HepG2 (cell line): ENCODE measurements at places on chromosomes 12 and 14.

- H3K27ac ChIP-seq = no peak overlapping the region
- no peak overlapping the region for H3K4me3 ChIP-seq
- no peaks in the 10 kb centered on the region for H3K36me3 ChIP-seq
- no peak for DNase-seq
- peaks cover 3% of the 10 kb centered on the region for H3K27me3 ChIP-seq
Observed at GRCh38 chr12:52662093-52662917, 10.3 kb upstream of the KRT2 start.

- H3K27ac ChIP-seq = no peak overlapping the region
- no peak overlapping the region for H3K4me3 ChIP-seq
- no peaks in the 10 kb centered on the region for H3K27me3 ChIP-seq
- no peak for DNase-seq
Observed at GRCh38 chr12:129310346-129310745, 457.1 kb downstream of the GLT1D1 start.

GRCh38 chr14:100659345-100660001 lies 67.2 kb upstream of the DLK1 start:
- peak overlapping the region; percentile 30 for H3K27ac ChIP-seq
- no peaks in the 10 kb centered on the region for H3K36me3 ChIP-seq
- no peak overlapping the region for H3K4me3 ChIP-seq
- H3K4me1 ChIP-seq = peaks cover 82% of the 10 kb centered on the region
- H3K27me3 ChIP-seq = no peaks in the 10 kb centered on the region

- H3K27ac ChIP-seq = no peak overlapping the region
- peaks cover 1% of the 10 kb centered on the region for H3K36me3 ChIP-seq
Observed at GRCh38 chr12:106865683-106866082, 90.0 kb upstream of the TMEM263 start.

DNA sequence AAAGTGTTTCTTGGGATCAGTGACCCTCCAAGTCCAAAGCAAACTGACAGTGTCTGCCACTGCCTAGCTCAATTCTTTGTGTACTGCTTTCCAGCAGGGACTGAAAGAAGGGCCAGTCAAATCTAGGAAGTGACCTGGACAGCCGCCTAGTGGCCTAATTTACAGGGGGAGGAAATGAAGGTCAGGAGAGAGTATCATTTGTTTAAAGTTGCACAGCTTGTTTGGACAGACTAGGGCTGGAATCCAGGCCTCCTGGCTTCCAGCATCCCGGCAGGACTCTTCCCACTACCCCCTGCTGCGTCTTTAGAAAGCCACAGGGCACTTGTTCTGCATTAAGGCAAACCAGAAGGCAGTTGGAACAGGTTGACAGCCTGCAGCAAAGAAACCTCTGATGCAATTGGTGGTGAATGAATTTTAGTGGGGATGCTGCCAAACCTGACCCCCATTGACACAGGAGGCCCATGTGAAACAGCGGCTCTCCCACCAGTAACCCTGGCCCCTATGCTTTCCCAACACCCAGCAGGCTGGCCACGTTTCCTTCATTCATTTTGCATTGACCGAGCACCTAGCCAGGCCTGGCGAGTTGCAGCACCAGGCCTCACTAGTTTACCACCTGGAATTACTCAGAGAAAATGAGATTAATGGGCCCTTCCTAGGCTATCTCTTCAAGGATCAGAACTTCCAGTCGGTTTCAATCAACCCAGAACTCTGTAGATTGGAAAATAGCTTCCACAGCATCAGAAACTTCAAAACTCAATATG lies 28.2 kb downstream of the GALNT16 start:
- H3K4me3 ChIP-seq = no peak overlapping the region
- DNase-seq = peak; percentile 23
- no peaks in the 10 kb centered on the region for H3K36me3 ChIP-seq
- no peak overlapping the region for H3K27ac ChIP-seq

DNA sequence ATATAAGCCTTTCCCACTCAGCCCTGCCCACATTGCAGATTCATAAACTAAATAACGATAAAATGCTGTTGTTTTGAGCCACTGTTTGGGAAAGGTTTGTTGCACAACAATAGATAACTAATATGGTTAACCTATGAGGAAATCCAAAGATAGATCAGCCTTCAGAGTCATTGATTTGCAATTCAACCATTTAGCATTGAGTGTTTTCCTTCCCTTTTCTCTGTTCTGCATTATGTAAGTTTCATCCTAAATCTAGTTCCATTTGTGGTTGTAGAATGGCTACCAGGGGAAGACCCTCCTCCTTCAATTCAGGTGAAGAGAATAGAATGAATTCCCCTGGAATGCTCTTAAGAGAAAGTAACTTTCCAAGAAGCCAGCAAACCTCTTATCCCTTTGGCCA lies 19.6 kb downstream of the TC2N start:
- no peaks in the 10 kb centered on the region for H3K36me3 ChIP-seq
- peaks cover 3% of the 10 kb centered on the region; the same call in 1 of the 3 replicates for H3K27me3 ChIP-seq
- no peaks in the 10 kb centered on the region for H3K4me1 ChIP-seq
- no peak for DNase-seq
- H3K27ac ChIP-seq = no peak overlapping the region

DNA sequence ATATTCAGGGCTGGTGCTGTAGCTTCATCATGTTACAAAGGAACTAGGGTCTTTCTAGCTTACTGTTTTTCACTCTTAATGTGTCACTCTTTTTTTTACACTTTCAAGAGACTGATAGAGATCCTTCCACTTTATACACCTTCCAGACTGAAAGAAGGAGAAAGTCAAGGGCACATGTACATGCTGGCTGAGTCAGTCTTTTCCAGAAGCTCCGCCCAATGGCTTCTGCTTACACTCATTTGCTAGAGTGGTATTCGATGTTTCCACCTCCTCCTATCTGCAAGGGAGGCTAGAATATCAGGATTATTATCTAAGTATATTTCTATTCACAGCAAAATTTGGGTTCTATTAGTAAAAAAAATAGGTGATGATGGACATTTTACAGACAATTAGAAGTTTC lies 325.8 kb upstream of the OR4E1 start:
- H3K4me3 ChIP-seq = no peak overlapping the region
- H3K27ac ChIP-seq = no peak overlapping the region
- H3K27me3 ChIP-seq = no peaks in the 10 kb centered on the region
- DNase-seq = no peak

- peak overlapping the region; percentile 65 for H3K4me3 ChIP-seq
- no peaks in the 10 kb centered on the region for H3K36me3 ChIP-seq
- no peak overlapping the region for H3K27ac ChIP-seq
- DNase-seq = no peak
- H3K27me3 ChIP-seq = peaks cover 58% of the 10 kb centered on the region
- peaks cover 13% of the 10 kb centered on the region for H3K4me1 ChIP-seq
Observed at GRCh38 chr12:2035431-2036055, 17.2 kb upstream of the CACNA1C start.

DNA sequence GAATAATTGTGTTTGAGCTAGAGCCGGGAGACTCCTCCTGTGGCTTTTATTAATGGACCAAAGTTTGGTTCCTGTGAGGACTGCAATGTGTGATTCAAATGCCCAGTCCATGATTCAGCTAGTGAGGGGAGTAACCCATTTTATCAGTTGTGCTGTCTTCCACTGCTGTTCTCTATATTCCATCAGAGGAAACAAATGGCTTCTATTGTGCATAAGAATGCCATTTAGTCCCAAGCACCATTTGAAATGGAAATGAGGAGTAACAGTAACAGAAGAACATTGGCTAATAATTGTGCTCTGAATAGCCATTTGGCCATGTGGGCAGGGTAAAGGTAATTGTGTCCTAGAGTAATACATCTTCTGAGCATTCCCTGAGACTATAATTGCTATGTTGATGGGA lies 642.7 kb downstream of the DIO2 start:
- H3K4me1 ChIP-seq = no peaks in the 10 kb centered on the region
- H3K36me3 ChIP-seq = no peaks in the 10 kb centered on the region
- no peak overlapping the region for H3K27ac ChIP-seq
- H3K4me3 ChIP-seq = no peak overlapping the region

DNA sequence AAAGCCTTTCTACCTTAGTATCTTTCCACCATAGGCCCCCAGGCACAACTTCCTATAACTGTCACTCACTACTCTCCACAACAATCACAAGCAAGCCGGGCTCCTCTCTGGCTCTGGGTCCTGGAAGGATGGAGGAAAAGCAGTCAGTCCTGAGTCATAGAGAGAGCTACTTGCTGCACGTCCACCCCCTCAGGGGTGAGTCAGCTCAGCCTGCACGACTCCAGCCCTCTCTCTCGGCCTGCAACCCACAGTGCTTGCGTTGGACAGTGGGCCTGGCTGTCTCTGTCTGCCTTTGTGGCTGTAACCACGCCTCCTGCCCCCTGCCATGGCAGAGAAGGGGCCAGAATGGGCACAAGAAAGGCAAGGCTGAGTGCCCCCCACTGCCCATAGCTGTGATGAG lies 154.1 kb upstream of the FKBP4 start:
- no peak overlapping the region for H3K4me3 ChIP-seq
- DNase-seq = no peak
- no peaks in the 10 kb centered on the region for H3K36me3 ChIP-seq
- peaks cover 9% of the 10 kb centered on the region for H3K27me3 ChIP-seq

- no peaks in the 10 kb centered on the region for H3K36me3 ChIP-seq
- H3K4me1 ChIP-seq = peaks cover 6% of the 10 kb centered on the region; the same call in 1 of the 2 replicates
- no peak overlapping the region for H3K4me3 ChIP-seq
- H3K27me3 ChIP-seq = no peaks in the 10 kb centered on the region; the same call in 2 of the 3 replicates
Observed at GRCh38 chr12:110667671-110668070, 21.2 kb downstream of the HVCN1 start.

DNA sequence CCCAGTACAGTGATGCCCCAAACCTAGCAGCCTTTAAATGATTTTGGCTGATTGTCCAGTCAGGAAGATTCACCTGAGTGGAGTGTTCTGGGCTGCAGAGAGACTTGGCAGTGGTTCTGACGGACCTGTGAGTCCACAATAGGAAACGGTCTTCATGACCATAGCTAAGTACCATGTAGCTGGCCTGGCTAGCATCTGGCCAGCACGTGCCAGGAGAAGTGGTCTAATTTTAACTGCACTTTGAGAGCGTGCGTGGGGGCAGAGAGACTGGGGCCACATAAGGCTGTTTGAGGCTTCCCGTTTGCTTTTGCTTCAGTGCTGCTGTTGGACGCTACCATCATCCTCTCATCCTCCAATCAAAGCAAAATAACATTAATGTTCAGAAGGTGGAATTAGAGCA lies 54.7 kb downstream of the PPM1A start:
- no peaks in the 10 kb centered on the region for H3K27me3 ChIP-seq
- no peak overlapping the region for H3K4me3 ChIP-seq
- no peak overlapping the region for H3K27ac ChIP-seq

- no peak for DNase-seq
- H3K4me3 ChIP-seq = no peak overlapping the region
Observed at GRCh38 chr14:64542836-64543201, 2.3 kb downstream of the HSPA2 start.

- peak overlapping the region; percentile 97 for H3K27ac ChIP-seq
- peaks cover 5% of the 10 kb centered on the region; the same call in 2 of the 3 replicates for H3K36me3 ChIP-seq
- peaks cover 35% of the 10 kb centered on the region for H3K4me1 ChIP-seq
- no peaks in the 10 kb centered on the region; the same call in 2 of the 3 replicates for H3K27me3 ChIP-seq
Observed at GRCh38 chr12:7017870-7018349, 366 bp downstream of the LPCAT3 start.

DNA sequence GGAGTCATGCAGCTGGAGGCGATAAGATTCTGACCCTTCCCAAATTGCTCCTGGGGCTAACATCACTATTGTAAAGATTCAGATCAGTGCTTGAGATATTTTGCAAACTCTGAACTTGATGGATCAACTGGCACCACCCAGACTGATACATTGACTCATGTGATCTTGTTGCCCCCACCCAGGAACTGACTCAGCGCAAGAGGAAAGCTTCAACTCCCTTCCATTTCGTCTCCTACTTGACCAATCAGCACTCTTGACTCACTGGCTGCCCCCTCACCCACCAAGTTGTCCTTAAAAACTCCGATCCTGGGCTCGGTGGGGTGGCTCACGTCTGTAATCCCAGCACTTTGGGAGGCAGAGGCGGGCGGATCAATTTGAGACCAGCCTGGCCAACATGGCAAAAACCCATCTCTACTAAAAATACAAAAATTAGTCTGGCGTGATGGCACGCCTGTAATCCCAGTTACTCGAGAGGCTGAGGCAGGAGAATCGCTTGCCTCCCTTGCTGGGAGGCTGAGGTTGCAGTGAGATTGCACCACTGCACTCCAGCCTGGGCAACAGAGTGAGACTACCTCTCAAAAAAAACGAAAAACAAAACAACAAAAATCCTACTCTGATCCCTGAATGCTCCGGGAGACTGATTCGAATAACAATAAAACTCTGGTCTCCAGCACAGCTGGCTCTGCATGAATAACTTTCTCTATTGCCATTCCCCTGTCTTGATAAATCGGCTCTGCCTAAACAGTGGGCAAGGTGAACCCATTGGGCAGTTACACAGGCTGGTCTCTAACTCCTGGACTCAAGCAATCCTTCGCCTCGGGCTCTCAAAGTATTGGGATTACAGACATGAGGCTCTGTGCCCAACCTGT lies 9.8 kb upstream of the ARF6 start:
- H3K36me3 ChIP-seq = no peaks in the 10 kb centered on the region
- DNase-seq = no peak
- H3K4me1 ChIP-seq = peaks cover 25% of the 10 kb centered on the region

DNA sequence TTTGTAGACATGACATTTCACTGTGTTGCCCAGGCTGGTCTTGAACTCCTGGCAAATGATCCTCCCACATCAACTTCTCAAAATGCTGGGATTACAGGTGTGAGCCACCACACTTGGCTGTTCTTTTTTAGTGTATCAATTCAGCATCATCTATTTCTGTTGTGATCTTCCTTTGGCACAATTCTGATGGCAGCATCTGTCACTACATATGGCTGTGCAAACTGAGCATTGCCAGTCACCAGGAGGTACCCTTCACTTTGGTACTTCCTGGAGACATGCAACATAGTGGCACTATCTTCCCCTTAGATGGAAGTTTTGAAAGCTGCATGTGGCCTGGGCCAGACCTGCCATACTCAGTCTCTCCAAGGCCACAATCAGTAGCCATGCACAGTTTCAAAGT lies 467.1 kb upstream of the TMPO start:
- no peaks in the 10 kb centered on the region for H3K36me3 ChIP-seq
- H3K27me3 ChIP-seq = no peaks in the 10 kb centered on the region
- no peaks in the 10 kb centered on the region for H3K4me1 ChIP-seq
- H3K27ac ChIP-seq = no peak overlapping the region
- H3K4me3 ChIP-seq = no peak overlapping the region
- DNase-seq = no peak

GRCh38 chr14:59213368-59214315 lies 25.2 kb downstream of the DAAM1 start:
- H3K4me3 ChIP-seq = peak overlapping the region; percentile 39; the same call in 1 of the 2 replicates
- H3K27me3 ChIP-seq = no peaks in the 10 kb centered on the region
- peaks cover 46% of the 10 kb centered on the region for H3K4me1 ChIP-seq
- peak; percentile 81 for DNase-seq

DNA sequence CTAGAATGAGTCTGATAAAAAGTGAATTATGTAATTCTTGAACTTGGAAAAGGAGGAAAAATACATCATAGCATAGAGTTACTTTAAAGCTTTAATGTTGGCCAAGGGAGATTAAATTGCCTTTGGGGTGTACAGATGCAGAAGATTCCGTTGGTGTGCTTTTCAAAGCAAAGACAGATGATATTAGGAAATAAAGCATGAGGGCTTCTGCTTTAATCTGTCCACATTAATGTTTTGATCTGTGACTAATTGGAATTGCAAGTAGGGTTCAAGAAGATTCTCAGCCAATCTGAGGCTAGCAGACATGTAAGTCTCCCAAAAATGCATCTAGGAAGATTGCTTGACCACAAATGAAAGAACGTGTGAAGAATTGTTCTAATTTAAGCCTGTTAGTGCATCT lies 35.2 kb downstream of the LGR5 start:
- no peak for DNase-seq
- H3K27me3 ChIP-seq = no peaks in the 10 kb centered on the region
- H3K27ac ChIP-seq = no peak overlapping the region
- H3K36me3 ChIP-seq = peaks cover 19% of the 10 kb centered on the region
- H3K4me3 ChIP-seq = no peak overlapping the region
- H3K4me1 ChIP-seq = peaks cover 39% of the 10 kb centered on the region

- DNase-seq = no peak
- H3K4me3 ChIP-seq = no peak overlapping the region
- peaks cover 3% of the 10 kb centered on the region; the same call in 1 of the 2 replicates for H3K27me3 ChIP-seq
- H3K4me1 ChIP-seq = peaks cover 37% of the 10 kb centered on the region
- H3K27ac ChIP-seq = no peak overlapping the region
Observed at GRCh38 chr14:22338917-22339715, 249.9 kb downstream of the DAD1 start.
